ENCODE measurements at places on chromosomes 2 and 18.
A peak's percentile ranks its signal among the peaks of the same experiment; 100 is the strongest.

DNA sequence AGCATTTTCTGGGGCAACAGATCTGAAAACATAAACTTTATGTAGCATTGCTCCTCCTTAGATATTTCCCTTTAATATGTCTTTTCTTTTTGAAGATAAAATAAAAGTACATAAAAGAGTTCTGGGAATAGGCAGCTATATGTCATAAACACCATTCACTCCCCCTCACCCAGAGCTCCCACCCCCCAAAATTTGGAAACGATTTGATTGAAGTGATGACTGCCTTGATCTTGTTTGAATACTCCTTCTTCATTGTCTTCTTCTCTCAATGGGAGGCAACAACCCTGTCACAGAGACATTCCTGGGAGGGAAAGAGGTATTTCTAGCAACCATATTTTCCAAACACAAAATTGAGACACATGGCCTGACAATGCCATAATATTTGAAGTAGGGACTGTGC, 369.3 kb downstream of the ARHGAP15 start:
- no peak for DNase-seq

DNA sequence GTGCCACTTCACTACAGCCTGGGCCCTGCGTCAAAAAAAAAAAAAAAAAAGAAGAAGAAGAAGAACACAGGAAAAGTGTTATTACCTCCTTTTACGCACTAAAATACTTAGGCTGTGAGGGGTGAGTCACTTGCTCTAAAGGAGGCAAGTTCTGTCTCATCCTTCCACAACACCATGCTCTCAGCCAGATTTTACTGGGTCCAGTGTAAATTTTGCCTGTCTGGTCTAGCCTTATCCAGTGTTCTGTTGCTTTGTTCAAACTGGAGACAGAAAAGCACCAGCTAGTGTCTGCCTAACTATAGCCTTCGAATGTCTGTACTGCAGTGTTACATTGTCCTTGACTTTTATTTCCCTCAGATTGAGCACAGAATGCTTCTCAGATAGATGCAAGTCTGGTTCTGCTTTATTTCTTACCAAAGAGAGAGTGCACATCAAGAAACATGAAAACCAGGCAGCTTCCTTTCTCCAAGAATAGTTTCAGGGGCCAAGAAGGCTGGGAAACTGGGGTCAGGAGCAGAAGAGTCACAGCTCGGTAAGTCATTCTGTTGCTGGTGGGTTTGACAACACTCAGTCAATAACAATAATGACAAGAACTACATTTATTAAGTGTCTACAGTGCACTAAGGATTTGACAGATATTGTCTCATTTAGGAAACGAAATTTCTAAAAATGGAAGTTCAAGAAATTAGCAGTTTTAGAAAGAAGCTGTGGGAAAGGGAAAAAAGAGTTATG, 3.1 kb upstream of the MSGN1 start:
- DNase-seq, result peak; percentile 75

DNA sequence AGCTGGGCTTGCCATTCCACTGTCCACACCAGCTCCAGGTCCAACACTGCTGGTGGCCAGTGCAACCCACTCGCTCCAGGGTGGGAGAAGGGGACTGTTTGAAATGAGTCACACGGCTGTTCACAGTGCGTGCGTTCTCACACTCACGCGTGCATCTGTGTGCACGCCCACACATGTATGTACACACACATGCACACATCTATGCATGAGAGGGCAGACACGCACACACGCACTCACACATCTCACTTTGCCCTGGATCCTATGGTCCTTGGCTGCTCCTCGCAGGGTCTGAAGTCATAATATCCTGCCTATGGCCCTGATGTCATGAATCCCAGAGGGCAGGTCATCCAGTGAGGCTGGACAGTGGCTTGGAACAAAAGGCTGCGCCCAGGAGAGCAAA, 182.8 kb downstream of the EIPR1 start:
- no peak for DNase-seq

DNA sequence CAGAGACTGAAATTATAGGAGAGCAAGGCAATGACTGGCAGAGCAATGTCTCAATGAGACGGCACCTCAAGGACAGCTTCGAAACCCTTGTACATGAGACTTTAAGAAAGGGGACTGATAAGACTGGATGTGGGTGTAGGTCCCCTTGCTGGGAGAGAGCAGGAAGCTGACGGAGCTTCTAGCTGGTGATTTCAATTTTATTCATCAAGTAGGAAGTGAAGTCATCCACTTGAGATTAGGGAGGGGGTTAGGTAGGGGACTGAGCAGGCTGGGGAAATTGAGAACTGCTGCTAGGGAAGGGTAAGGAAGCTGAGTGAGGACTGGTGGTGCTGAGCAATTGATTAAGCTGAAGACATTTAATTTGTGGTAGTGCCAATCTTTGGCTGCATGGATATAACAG, 99.5 kb upstream of the ITGB6 start:
- DNase-seq, result peak; percentile 61

DNA sequence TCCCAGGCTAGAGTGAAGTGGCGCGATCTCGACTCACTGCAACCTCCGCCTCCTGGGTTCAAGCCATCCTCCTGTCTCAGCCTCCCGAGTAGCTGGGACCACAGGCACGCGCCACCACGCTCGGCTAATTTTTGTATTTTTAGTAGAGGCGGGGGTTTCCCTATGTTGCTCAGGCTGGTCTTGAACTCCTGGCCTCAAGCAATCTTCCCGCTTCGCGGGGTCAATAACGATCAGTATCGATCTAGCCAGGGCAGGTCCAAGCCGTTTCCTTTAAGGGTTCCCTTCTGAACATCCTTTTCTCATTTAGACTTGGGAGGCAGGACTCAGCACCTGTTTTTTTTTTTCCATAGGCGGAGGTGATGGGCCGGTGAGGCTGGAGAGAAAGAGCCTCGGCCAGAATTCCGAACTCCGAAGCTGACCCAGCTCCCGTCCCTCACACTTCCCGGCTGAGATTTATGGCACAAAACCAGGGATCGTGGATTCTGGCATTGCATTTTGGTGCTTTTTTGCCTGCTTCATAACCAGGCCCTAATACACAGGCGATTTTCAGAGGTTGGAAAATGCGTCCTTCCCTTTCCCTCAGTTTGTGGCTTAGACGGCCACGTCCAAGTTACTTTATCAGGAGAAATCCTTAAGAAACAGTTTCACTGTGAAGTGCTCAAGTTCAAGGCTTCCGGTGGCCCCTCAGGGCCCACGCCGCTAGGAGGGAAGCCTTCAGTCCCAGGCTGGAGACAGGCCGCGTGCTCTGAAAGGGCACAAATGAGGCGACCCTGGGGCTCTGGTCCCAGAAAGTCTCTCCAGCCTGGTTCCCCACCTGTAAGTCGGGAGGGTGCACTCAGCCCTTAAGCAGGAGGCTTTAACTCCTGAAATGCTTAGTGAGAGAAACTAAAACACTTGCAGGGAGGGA, 998 bp upstream of the SLC66A3 start:
- no peak for DNase-seq

DNA sequence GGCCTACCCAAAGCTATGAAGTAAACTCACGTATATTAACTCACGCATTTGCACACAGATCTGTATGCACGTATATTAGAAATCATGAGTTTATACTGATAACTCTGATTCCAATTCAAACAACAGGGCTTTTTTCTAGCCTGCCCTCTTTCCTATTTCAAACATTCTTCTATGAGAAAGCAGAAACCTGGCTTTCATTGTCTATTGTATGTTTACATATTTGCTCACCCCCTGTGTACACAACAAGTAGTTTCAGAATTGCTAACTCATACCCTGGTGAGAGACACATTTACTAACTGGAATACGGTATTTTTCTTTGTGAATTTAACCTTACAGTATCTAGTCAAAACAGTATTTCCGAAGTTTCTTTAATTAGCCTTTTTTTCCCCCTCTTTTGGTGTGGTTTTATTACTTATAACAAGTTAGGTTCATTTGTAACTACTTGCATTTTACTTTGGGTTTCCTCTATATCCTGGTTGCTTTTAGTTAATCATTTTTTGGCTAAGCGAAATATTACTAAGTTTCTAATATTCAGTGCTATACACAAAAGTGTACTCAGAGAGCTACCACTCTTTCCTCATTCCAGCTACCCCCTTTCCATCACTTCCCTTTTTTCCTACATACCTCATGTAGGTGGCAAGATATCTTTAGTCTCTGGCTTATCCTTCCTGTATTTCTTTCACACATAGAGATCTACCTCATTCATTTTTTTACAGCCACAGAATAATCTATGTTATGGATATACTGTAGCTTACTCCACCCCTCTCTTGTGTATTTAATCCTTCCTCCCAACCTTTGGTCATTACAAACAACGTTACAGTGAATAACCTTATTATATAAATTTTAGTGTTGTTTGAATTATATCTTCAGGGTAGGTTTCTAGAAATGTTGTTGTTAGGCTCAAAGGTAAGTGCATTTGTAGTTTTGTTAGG, 112.7 kb upstream of the BCL2L11 start:
- no peak for DNase-seq

DNA sequence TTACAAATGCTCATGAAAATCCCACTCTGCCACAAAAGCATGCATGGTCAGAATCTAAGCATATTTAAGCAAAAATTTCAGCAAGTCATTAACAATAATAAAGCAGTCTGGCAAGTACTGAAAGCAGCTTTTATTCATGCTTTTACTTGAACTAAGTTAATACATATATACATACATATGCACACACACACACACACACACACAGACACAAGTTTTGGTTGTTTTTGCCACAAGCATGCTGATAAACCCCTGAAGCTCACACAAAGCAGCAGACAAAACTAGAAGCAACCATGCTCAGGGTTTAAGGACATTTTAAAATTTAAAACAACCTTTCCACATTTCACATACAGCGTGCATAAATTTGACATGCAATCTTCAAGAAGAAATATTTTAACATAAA, 819.1 kb upstream of the FSHR start:
- DNase-seq, result no peak

- peak; percentile 93 for DNase-seq
Observed at GRCh38 chr2:191486584-191487320, 191.2 kb upstream of the NABP1 start.

GRCh38 chr2:234288974-234289455, 207.9 kb downstream of the ARL4C start:
- peak; percentile 89 for DNase-seq

- DNase-seq, result no peak
Observed at GRCh38 chr18:23207994-23208393, 72.7 kb downstream of the CABLES1 start.

DNA sequence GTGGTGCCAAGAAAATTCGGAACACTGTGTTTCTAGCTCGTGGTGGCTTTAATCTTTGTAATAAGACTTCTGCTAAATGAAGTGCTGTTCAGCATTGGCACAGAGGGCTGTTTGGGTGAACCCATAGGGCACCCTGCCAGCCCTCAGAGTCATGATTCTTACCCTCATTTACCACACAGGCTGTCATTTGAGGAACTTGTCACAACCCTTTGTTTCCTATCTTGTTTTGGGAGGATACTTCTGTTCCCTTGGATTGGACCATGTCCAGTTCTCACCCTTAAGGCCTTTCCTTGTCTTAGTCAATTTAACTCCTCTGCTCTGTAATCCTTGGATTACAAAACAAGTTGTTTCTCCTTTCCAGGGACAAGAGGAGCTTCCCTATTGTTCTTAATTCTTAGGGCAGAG, 225.7 kb downstream of the MTX2 start:
- peak; percentile 77 for DNase-seq

DNA sequence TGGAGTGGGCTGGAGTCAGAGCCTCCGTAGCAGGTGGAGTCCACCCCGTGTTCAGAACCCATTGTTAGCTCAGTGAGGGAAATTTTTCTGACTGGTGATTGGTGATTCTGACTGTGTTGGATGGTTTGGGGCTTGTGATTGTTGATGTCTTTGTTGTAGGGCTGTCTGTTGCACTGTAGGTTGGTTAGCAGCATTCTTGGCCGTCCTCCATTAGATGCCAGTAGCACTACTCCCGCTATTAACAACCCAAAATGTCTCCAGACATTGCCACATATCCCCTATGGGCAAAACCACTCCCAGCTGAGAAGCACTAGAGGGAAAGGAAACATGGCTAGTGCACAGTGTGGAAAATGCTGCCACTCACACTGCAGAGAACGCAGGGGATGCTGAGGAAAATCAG, 51.7 kb downstream of the ARMC9 start:
- DNase-seq, result no peak

DNA sequence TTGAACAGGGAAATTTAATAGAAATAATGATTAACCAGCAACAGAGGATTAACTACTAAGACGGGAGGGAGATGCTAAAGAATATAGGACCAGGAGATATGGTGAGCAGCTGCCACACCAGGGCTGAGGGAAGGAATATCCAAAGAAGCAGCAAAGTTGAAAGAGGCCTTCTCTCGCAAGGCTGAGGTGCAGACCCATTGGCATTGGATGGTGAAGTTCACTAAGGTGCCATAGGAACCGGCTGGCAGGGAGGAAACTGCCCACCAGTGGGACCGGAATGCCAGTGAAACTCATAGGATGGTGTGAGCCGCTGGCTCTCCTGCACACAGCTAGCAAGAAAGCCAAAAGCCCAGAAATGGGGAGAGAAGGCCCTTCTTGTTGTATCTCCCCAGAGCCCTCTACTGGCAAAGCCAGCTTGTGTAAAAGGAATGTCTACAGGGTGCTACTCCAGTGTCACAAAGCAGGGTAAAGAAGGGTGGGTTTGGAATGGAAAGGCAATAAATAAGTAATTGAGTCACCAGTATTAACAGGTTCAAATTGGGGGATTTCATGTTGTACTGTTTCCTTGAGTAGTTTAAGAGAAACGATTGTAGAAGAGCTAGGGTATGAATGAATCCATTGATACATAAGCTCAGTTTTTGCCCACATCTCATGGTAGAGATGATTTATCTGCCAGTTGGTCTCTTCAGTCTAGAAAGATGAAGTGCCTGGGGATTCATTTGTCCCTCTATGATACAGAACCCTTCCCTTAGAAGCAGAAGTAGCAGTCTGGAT, 36.0 kb downstream of the FARP2 start:
- peak; percentile 42 for DNase-seq

DNA sequence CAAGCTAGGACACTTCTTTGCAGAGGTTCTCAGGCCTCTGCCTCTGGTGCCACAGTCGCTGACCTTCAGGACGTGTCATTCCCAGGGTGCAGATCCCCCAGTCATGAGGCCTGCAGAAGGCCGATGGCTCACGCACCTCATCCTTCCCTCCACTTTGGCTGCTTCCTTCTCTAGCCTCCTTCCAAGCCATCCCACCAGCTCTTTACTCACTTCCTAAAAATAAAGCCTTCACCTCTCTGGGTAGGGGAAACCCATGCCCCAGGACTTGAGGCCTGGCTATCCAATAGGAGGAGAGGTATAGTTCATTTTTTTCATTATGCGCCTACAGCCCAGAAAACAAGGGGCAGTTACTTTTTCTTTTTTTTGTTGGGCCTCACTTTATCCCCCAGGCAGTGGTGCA, 91.4 kb downstream of the B3GNT2 start:
- peak; percentile 83 for DNase-seq

- DNase-seq, result no peak
Observed at GRCh38 chr2:134244086-134244485, 9.8 kb upstream of the MGAT5 start.

DNA sequence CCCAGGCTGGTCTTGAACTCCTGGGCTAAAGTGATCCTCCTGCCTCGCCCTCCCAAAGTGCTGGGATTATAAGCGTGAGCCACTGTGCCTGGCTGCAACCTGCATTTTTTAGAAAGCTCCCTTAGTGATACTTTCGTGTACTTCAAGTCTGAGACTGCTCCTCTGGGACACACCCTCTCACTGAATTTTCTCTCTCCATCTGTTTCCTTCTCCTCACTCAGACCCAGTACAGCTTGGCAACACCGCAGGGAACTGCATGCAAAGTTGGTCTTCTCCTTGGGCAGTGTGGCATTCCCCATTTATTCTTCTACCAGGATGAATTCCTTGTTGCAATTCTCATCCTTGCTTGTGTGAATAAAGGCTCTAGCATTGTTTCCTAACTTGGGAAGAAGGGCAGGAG, 175.9 kb downstream of the LPIN1 start:
- DNase-seq, result no peak

Measured in suppressor macrophage (primary cell).